ENCODE measurements at places on chromosomes 1 and 21.
A peak's percentile ranks its signal among the peaks of the same experiment; 100 is the strongest.

GRCh38 chr1:96880626-96881025 lies 159.0 kb downstream of the PTBP2 start:
- DNase-seq, result no peak

DNA sequence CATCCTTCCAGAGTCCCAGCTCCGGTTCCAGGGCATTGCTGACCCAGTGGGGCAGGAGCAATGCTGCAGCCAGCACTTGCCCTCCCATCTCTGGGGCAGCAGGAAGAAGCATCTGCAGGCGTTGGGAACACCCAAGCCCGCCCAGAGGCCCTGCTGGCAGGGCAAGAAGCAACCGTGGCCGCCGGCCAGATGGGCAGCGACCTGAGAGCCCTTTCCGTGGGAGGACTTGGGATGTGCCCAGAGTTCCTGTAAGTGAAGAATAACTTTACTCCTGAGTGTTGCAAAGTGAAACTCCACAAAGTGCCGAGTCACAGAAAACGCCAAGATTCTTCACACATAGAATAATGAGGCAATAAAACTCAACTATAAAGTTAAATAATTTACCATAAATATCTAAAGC lies 46.0 kb downstream of the GRIK3 start:
- no peak for DNase-seq

DNA sequence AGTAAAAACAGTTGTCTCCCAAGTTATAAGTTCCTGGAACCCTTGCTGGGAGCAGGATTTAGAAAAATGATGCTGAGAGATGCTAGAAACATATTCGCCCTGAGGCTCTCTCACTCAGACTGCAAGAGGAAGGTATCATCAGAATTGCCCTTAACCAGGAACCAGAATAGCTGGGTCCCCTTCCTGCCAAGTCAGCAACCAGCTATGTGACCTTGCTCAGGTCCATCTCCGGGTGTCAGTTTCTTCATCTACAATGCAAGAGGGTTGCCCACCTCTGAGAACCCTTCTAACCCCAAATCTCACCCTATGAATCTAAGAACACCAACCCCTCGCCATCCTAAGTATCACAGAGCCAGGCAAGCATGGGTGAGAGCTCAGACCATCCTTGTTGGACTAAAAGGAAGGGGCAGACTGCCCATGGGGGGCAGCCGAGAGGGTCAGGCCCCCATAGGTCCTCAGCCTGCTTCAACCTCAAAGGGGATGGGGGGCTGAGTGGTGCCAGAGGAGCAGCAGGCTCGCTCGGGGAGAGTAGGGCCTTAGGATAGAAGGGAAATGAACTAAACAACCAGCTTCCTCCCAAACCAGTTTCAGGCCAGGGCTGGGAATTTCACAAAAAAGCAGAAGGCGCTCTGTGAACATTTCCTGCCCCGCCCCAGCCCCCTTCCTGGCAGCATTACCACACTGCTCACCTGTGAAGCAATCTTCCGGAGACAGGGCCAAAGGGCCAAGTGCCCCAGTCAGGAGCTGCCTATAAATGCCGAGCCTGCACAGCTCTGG lies 390 bp upstream of the S100A9 start:
- DNase-seq, result peak; percentile 33

DNA sequence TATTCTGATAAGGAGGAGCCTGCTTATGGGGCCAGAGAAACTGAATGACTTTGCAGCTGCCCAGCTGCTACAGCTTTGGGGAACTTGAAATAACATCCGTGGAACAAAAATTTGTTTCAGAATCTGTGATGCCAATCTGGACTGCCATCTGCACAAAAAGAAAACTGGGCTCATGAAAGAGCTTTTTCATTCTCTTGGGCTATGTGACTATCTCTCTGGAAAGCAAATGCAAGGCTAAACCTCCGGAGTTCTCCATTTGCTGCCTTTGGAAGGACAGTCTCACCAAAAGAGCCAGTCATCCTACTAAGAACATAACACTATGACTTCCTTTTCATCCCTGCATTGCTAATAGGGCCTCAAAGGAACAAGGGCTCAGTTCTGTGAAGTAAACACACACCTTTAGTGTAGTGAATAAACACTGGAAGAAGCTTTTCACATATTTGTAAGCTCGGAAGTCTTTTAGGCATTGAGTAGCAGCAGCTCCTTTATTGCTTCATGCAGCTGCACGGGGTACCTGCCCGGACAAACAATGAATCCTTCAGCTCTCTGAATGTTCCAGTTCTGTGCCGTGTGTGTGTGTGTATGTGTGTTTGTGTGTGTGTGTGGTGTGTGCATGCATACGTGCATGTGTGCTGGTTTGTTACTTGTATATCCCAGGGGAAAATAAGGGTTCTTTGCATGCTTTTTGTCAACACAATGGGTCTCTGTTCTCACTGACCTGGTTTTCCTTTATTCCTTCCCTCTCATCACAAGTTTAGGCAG lies 255.5 kb upstream of the SGIP1 start:
- peak; percentile 38 for DNase-seq

- peak; percentile 97 for DNase-seq
Measured at GRCh38 chr1:108646648-108647269, 14.1 kb downstream of the HENMT1 start.

GRCh38 chr1:193841857-193842256 lies 655.4 kb upstream of the B3GALT2 start:
- no peak for DNase-seq

GRCh38 chr1:184462155-184462554 lies 75.3 kb downstream of the C1orf21 start:
- no peak for DNase-seq

GRCh38 chr1:172177849-172178248 lies 242.6 kb upstream of the C1orf105 start:
- no peak for DNase-seq

DNA sequence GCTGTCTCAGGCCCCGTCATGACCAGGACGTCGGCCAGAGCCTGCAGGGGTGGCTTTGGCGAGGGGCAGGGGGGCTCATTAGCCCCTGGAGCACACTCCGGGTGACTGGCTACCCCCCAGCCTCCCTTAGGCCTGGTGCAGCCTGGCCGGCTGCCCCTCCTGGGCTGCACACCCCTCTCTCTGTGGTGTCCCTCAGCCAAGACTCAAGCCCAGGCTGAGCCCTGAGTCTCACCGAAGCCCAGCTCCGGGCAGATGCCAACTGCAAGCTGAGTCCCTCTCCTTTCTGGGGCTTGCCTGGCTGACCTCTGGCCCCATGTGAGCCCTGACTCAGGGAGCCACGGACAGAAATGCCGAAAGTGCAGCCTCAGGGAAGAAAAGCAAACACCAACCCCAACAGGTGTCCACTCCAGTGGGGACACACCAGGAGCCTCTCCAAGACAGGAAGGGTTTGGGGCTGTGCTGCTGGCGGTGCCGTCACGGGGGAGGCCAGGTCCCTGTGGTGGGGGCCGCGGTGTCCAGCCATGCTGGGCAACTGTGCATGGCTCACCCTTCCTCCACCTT lies 5.3 kb upstream of the IBA57 start:
- DNase-seq, result no peak
